ENCODE measurements at places on chromosomes 6 and 20. TPM values are rescaled to one million over a fixed set of nuclear protein-coding genes. Genes with fewer than 3 reads are reported as not detected.

Gene MED23
- total RNA-seq = 23.7 TPM

Gene C20orf144
- total RNA-seq = 0.33 TPM

Gene GPR6
- total RNA-seq = not detected

GRCh38 chr6:45587229-45588060 lies 209.7 kb upstream of the SUPT3H start:
- no peak for DNase-seq

GRCh38 chr6:90025523-90026061 lies 131.3 kb downstream of the GJA10 start:
- no peak for DNase-seq

- DNase-seq = no peak
Measured at GRCh38 chr6:39296745-39297640, 17.2 kb downstream of the KCNK17 start.
